ENCODE measurements at places on chromosomes 3 and 15.

DNA sequence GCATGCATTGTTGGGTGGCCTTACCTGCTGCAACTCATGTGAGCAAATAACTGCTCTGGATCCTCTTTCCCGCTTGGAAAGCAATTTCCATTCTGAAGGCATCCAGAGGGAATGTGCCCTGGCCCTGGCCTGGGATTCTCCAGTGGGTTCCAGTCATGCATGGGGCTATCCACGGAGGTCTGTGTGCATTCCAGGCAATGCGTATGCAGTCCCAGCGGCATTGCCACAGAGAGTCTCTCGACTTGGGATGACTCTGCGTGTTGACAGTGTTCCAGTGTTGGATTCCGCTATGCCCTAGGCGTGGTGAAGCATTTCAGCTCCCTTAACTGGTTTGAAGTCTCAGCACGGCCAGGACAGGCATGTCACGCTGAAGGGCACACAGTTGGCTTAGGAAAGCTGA lies 113.9 kb downstream of the SNRPN start:
- DNase-seq: no peak

DNA sequence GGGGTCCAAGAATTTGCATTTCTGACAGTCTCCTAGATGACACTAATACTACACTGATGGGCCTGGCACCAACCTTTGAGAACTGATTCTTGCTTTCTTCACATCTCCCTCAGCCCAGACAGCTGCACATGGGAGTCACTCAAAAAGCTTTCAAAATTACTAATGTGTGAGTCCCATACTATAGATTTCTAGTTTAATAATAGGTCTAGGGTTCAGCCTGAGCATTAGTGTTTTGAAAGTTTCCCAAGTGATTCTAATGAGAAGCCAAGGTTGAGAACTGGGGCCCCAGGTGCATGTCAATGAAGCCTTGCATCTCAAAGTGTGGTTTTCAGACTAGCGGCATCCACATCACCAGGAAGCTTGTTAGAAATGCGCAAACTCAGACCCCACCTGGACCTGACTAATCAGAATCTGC lies 159.9 kb upstream of the CMC1 start:
- no peak for DNase-seq

GRCh38 chr3:173912126-173912525 lies 514.6 kb downstream of the NLGN1 start:
- DNase-seq: peak; percentile 42

GRCh38 chr3:197742787-197743186 lies 6.1 kb upstream of the RUBCN start:
- DNase-seq: no peak

DNA sequence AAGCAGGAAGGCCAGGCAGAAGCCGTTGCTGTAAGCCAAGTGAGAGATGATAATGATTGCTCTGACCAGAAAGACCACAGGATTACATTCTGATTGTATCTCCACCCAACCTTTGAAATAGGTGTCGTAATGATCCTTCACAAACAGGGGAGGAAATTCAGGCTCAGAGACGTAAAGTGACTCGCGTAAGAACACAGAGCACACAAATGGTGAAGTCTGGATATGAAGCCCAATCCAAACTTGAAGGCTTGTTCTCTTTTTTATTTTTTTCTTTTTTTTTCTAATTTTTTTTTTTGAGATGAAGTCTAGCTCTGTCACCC lies 25.3 kb upstream of the PIAS1 start:
- DNase-seq: no peak

GRCh38 chr3:72887343-72887704 lies 522 bp upstream of the GXYLT2 start:
- DNase-seq: peak; percentile 15

All from fibroblast of skin of right biceps (primary cell).